Right renal cortex interstitium (tissue), 3 donors: ENCODE measurements at places on chromosomes 5 and 9. TPM values are rescaled to one million over a fixed set of nuclear protein-coding genes. Genes with fewer than 3 reads are reported as not detected.
A peak's percentile ranks its signal among the peaks of the same experiment; 100 is the strongest.

Gene BTF3
- polyA plus RNA-seq: 1,103 TPM

Gene GALNT12
- polyA plus RNA-seq: 8.6 TPM

Gene FAXDC2
- polyA plus RNA-seq: 35.9 TPM

Gene OTULINL
- polyA plus RNA-seq: 10.3 TPM

Gene ABLIM3
- 1.5 TPM for polyA plus RNA-seq

Gene DYNC2I2
- polyA plus RNA-seq: 58.1 TPM

Gene ZFP2
- 7.7 TPM for polyA plus RNA-seq

Gene NUTM2F
- polyA plus RNA-seq: not detected

Gene DMRT3
- polyA plus RNA-seq: 0.99 TPM

Gene NDST1
- 54.1 TPM for polyA plus RNA-seq

Gene CARTPT
- not detected for polyA plus RNA-seq

Gene GLDC
- 22.2 TPM for polyA plus RNA-seq

Gene FOXD4L4
- not detected for polyA plus RNA-seq

Gene PHYHD1
- polyA plus RNA-seq: 54.4 TPM

Gene PCDHGA5
- 2.2 TPM for polyA plus RNA-seq

Gene LRRC70
- polyA plus RNA-seq: 7.0 TPM

Gene TEX48
- not detected for polyA plus RNA-seq

DNA sequence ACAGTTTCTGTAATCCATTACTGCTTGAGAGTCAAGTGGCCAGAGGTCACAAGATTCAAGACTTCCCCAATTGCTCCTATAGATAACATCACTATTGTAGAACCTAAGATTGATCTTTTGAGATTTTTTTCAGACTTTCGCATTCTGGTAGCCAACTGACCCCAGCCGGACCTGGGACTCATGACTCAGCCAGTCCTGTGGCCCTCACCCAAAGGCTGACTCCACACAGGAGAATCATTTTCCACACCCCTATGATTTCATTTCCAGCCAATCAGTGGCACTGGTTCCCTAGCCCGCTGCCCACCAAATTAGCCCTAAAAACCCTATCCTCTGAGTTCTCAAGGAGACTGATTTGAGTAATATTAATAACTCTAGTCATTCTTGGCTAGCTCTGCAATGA lies 36.2 kb downstream of the TARS1 start:
- DNase-seq: no peak

GRCh38 chr5:154782812-154783592 lies 27.8 kb downstream of the LARP1 start:
- no peak for DNase-seq

DNA sequence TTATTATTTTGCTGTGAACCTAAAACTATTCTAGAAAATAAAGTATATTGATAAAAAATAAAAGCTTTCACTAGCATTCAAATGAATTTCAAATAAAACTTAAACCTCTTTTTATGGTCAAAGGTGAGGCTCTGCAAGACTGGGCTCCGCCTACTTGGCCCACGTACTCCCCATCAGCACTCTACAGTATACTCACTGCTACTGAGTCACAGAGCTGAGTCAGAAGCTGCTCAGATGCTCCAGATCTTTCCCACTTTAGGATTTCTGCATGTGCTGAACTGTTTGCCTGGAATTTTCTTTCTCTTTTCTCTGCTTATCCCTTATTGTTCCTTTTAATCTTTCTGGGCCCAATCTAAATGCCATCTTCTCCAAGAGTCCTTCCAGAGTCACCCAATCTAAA lies 331.9 kb upstream of the CCNG1 start:
- no peak for DNase-seq

- no peak for DNase-seq
These were observed 1.5 kb downstream of the NEK6 start for GRCh38 chr9:124259158-124259808.

DNA sequence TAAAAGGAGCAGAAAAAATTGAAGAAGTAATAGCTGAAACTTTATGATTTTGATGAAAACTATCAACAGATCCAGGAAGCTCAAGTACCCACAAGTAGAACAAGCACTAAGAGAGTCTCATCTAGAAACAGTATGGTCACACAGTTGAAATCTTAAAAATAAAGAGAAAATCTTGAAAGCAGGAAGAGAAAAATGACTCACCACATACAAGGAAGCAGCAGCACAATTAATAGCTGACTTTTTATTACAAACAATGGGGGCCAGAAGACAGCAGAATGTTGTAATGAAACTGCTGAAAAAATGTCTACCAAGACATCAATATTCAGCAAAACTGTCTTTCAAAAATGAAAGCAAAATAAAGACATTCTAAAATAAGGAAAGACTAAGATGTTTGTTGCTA lies 1108.3 kb upstream of the DMAC1 start:
- no peak for DNase-seq

DNA sequence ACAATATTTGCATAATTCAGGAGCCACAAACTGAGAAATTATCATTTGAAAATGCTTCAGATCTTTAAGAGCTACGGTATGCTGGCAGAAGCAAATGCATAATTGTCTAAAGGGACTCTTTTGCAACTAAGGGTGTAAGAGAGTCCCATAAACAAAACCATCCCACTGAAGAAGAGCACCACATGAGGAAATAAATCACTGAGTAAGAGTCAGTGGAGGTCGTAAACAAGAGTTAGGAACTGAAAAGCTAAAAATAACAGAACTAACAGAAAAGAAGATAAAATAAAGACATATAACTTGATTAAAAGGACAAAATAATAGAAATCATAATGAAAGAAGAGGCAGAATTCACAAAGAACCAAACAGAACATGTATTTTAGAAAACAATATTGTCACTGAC lies 3.5 kb upstream of the SMC2 start:
- no peak for DNase-seq

DNA sequence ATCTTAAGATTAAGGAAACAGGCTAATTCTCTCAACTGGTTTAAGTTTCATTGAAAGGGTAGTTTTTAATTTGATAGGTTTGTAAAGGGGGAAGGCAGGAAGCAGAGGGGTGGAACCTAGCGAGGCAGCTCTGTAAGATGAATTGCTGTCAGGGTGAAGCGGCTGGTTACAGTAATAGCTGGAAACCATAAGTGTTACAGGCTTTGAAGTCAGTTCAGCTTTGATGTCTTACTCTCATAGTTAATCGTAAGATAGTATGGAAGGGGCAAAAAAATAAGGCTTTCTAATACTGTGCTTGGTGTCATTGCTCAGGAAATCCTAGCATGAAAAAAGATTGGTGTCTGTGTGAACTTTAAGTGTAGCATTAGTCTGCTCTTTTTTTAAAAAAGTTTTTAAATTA lies 20.3 kb downstream of the POU5F2 start:
- no peak for DNase-seq

GRCh38 chr5:40266952-40267351 lies 412.8 kb upstream of the PTGER4 start:
- DNase-seq: no peak

- no peak for DNase-seq
These were observed 68.2 kb upstream of the TNFAIP8 start for GRCh38 chr5:119287547-119288111.

DNA sequence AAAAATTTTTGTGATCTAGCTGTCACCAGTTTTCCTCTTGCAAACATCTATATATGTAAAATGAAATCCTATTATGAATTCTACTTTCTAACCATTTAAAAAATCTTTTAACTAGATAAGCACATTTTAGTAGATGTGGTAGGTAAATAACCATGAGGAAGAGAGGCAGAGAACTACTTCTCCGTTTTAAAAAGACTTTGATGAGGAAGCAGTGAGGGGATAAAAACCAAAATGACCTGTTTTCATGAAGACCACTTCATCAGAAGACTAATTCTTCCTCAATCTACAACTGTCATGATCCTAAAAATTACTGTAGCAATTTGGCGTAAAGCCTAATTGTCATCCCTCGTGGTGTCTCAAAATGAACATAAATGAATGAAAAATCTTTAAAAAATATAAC lies 15.7 kb upstream of the ERBIN start:
- no peak for DNase-seq

DNA sequence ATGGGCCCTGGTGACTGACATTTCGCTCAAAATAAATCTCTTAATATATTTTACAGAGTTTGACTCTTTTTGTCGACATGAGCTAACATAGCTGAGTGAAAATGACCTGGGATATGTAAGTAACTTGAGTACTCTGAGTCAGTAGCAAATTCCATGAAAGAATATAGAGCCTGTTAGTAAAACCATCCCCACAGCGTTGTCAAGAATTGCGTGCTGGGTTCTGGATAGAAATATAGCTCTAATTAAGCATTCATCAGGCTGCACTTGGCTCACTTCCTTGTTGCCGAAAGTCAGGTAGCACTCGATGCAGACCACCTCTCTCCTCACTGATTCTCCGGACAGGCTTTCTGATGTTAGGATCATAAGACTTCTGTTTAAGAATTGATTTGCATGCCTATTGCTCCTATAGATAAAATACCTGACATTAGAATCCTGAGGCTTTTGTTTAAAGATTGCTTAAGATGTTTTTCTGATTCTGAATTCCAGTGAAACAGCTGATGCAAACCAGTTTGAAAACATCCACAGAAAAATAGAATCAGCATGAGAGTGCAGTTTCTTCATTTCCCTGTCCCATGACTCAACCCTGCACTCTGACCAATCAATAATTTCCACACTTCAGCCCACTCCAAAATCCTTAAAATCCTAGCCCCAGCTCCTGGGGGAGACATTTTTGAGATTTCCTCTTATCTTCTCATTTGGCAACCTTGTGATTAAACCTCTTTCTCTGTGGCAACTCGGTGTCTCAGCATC lies 310.6 kb downstream of the DIRAS2 start:
- DNase-seq: no peak

DNA sequence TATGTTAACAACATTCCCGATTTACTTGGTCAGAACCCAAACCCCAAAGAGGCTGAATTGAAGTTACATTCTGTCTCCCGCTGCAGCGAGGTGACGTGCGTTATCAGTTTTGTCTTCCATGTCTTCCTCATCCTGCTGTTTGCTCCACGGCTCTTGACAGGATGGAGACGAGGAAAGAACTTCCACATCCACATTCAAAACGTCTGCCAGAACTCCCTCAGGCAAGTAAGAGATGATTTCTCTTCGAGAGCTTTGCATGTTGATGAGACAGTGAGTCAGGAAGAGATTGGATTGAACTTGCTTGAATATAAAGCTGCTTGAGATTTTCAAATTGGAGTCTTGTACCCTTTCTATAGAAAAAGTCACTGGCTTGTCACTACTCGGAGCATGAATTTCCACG lies 242.6 kb downstream of the AUH start:
- DNase-seq: no peak

DNA sequence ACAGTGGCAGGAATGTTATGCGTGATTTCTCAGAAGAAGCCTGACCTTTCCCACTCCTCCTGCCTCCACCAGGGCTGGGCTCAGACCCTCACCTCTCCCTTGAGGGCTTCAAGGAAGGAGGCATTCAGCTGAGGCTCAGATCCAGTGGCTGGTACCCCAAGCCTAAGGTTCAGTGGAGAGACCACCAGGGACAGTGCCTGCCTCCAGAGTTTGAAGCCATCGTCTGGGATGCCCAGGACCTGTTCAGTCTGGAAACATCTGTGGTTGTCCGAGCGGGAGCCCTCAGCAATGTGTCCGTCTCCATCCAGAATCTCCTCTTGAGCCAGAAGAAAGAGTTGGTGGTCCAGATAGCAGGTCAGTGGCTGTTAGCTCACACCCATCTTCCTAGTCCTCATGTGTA lies 9.9 kb downstream of the BTNL9 start:
- no peak for DNase-seq

DNA sequence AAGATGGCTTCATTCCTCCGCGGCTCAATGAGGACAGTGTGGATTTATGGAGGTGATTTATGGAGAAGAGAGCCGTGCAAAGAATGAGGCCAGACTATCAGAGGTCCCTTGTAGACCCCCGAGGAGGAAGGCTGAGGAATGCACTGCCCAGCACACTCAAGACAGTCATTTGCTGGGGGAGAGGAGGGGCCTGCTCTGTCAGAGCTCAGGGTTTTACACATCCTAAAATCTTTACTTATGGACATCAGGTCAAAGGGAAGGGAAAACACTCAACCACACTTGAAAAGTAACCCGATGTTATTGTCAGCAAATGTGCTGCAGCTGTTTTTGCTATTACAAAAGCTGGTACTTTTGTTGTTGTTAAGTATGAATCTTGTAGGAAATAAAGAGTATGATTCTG lies 289.5 kb downstream of the SLIT3 start:
- DNase-seq: no peak

GRCh38 chr5:53368966-53369605 lies 111.3 kb upstream of the FST start:
- DNase-seq: no peak

DNA sequence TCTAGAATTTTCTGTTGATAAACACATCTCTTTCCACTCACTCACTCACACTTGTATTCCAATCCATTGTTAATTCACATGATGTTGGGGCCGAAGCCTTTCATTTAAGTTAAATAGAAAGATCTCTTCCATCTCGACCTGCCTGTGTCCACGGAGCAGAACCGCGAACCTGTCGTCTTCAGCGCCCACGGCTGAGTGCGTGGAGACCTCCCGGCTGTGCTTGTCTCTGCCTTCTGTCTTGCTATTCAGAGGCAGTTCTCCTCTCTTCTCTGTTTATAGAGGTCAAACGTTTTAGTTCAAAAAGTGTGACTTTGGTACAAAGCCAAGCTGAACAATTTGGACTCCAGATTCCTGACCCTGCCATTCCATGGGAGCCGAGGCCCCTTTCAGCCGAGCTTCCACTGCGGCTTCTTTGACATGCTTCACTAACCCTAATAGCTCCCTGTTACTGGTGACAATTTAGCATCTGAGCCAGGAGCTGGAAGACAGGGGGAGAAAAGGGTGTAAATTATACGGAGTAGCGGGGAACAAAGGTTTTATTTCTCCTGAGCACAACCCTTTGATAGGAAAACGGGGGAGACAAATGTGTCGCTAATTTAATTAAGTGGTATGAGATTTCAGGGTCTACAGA lies 314.4 kb upstream of the IRX4 start:
- no peak for DNase-seq

GRCh38 chr9:2758898-2759510 lies 41.7 kb downstream of the KCNV2 start:
- no peak for DNase-seq

GRCh38 chr9:123536455-123536868 lies 180.5 kb downstream of the CRB2 start:
- no peak for DNase-seq

- DNase-seq: no peak
These were observed 254.6 kb downstream of the EDIL3 start for GRCh38 chr5:84130006-84130580.

- DNase-seq: peak; percentile 65
These were observed 63.8 kb downstream of the PDZD2 start for GRCh38 chr5:31702712-31703111.

DNA sequence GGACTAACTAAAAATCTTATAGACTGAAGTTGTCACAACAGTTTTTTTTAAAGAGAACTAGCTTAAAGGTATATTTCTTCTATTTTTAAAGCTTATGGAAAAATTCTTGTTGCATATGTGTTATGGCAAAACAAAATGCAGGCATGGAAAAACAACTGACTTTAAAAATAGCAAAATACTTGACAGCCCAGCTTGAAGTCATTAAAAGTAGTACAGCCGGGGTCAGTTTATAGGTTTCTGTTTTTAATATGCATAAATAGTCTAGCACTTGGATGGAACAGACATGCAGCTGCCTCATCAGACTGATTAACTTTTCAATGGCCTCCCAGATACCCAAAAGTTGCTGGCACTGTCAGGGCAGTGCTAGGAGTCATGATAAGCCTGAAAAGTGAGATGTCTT lies 22.3 kb upstream of the ARL15 start:
- DNase-seq: no peak

GRCh38 chr5:74766418-74766848 lies 484 bp downstream of the GFM2 start:
- peak; percentile 52 for DNase-seq
